Amygdala (tissue), 56 donors: ENCODE measurements at places on chromosomes 1 and 21.

DNA sequence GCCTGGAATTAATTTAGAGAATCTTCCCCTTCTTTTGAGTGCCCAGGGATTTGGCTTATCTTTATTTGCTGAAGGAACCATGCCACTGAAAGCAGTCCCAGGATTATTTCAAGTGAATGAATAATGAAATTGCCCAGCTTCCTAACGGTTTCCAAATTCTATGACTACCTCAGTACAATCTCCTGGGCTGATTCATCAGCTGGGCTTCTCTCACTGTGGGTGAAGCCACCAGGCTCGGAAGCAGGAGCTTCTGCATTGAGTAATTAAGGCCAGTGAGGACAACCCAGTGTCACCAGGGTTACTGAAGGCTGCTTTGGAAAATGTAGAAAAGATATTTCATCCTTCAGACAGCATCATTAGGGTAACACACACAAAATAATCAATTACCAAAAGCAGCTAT lies 169.8 kb downstream of the DAB1 start:
- DNase-seq: no peak

DNA sequence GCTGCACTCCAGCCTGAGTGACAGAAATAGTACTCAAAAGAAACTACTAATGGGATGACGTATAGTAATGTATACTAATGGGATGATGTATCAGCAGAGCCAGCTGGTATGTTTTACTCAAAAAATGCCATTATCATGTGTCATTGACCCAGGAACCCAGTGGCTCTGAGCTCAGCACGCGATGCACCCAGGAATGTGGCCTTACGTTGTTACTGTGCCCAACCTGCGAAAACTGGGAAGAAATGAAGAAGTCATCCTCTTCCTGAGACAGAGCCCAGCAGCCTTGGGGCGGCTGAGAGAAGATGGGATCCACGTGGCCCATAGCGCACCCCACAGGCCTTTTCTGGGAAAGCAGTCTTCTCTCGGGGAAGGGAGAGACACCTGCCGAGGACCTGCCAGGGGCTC lies 8.8 kb downstream of the UBE2J2 start:
- no peak for DNase-seq

- DNase-seq: no peak
Observed at GRCh38 chr1:167518331-167518700, at the start of gene CD247. Gene CD247, minus strand, starts transcription at chr1:167518529. Its CDS starts 64 bp downstream, at chr1:167518465.

GRCh38 chr1:185864331-185864730 lies 130.1 kb downstream of the HMCN1 start:
- no peak for DNase-seq

- no peak for DNase-seq
Observed at GRCh38 chr1:23079025-23079424, 59.8 kb downstream of the KDM1A start.
